ENCODE measurements at places on chromosomes 16 and 17.

DNA sequence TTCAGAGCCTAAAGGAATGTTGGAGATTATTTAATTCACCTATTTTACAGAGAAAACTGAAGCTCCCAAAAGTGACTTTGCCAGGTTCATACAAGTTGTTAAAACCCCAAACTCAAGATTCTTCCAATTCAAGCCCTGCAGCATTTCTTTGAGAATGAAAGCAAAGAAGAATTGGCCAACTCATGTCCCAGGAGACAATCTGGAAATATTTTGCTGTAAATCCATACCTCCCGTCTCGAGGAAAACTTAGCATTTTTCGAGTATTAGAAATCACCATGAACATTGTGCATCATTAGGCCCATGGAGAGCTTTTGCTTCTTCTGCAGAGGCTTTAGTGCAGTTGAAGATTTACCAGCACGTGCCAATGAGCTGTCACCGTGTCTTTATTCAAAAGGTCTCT is 176.4 kb upstream of the KCNJ16 start:
- no peak for DNase-seq

DNA sequence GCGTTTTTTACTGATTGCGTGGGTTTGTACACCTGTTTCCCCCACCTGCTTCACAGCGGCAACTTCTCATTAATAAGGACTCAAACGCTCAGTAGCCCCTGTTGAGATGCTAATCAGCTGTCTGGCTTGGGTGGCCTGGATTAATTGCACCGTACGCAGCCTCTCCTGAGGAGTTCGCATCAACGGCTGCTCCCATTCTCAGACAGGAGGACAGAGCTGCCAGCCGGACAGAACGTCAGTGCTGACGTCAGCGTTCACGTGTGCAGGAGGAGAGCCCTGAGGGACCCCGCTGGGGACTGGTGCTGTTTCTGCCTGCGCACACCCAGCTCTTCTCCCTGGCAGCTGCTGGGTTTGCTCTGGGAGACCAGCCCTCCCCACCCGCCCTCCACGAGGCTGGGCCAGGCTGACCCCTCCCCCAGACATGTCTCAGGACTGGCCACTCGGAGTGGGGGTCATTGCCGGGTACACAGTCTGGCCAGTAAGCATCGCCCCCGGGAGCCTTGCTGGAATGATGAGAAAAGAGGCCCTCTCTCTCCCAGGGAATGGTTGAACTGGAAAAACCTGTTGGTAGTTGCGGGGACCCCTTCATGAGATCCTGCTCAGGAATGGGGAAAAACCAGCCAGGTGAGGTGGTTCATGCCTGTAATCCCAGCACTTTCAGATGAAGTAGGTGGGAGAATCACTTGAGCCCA is 5.7 kb upstream of the BANP start:
- peak; percentile 74 for DNase-seq

DNA sequence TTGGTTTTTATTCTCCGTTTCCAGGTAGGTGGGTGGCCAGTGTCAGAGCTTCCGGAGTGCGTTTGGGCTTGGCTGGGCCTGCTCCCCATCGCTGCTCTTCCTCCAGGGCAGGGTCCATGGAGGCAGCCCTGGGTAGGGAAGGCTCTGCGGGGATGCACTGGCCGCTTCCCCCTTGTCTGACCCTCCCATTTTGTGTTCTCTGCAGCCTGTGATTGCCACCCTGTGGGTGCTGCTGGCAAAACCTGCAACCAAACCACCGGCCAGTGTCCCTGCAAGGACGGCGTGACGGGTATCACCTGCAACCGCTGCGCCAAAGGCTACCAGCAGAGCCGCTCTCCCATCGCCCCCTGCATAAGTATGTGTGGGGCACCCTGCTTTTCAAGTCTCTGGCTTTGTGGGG is 158.3 kb downstream of the NTN1 start:
- DNase-seq, result no peak

DNA sequence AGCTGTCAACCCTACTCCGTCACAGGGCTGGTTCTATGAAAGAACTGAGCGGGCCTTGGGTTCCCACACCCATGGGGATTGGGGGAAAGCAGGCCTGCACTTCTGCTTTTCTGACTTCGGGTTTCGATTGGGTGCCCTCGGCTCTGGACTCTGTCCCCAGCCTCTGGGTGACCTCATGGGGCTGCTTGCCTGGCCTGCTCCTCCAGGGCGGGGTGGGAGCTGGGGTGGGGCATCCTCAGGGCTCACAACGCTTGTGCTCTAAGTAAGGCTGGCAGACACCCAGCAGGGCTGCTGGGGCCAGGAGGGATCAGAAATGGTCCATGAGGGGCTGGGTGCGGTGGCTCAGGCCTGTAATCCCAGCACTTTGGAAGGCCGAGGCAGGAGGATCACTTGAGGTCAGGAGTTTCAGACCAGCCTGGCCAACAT is 19.2 kb downstream of the ARHGAP27 start:
- DNase-seq, result peak; percentile 55

DNA sequence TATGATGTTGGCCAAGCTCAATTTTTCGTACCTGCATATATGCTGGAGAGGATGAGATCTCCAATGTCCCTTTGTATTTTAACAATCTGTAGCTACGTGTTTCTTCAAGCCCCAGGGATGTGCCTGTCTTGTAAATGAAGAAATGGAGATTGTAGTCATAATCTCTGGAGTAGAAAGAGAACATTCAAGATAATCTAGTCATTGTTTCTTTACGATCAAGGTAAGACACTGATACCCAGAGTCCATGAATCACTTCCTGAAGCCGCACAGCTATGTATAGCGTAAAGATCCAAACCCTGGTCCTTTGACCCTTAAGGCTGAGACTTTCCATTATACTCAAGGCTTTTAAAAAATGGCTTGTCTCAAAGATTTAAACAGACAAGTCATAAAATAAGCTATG is 205.5 kb downstream of the HS3ST3B1 start:
- no peak for DNase-seq

GRCh38 chr16:50368410-50369132 is at the start of gene BRD7:
Gene BRD7 (minus strand): TSS chr16:50368988. CDS start chr16:50368774, 214 bp downstream.
- peak; percentile 69 for DNase-seq

DNA sequence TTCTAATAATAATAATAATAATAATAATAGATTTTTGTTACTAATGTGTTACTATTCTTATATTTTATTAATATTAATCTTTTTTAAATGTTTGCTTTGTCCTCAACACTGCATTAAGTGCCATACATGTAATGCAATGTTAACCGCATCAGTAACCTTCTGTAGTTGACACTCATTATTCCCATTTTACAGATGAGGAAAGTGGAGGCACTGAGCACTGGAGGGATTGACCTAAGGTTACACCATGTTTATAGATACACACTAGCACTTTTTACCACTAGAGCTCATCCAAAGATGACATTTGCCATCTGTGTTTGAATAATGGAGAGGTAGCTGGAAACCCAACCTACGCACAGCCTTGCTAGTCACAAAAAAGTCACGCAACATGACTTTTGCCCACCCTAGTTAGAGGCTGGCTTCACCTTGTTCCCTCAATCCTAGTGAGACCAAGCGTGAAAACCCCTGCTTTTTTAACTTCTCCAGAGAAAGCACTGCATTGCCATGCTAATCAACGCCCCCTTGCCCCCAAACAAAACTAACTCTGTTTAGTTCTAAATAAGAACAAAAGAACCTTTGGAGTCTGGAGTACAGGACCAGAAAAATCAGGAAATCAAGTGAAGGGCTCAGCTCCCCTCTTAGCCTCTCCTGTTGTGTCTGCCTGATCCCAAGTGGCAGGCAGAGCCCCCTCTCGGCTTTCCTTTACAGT is 2.3 kb downstream of the ARSG start:
- no peak for DNase-seq

GRCh38 chr16:69073181-69073702 is 32.2 kb upstream of the HAS3 start:
- no peak for DNase-seq
